ENCODE measurements at places on chromosomes 13 and 19.

GRCh38 chr13:108269601-108270328, at the start of gene TNFSF13B:
Gene TNFSF13B (plus strand): TSS chr13:108269718. CDS start chr13:108269896, 178 bp downstream.
- peak; percentile 58 for DNase-seq

DNA sequence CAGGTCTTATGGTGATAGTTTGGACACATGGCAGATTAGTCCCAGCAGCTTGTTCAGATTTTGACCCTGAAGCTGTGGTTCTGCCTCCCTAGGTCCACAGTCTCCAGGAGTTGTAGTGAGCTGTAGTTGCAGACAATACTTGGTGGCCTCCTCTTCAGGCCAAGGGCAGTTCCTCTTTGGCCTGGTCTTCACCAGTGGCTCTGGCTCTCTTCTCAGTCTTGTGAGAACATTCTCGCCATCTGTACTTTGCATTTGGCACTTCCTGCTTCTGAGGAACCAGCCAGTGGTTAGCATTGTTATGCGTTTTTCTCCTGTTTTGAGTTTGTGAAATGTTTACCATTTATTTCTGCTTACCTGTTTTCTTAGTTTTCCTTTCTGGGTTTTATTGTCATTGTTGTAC, 40.7 kb downstream of the PCCA start:
- DNase-seq: no peak

- DNase-seq: peak; percentile 57
Measured at GRCh38 chr19:507286-508203, at the start of gene TPGS1. Gene TPGS1 (plus strand): TSS chr19:507497. CDS start chr19:507507, 10 bp downstream.

DNA sequence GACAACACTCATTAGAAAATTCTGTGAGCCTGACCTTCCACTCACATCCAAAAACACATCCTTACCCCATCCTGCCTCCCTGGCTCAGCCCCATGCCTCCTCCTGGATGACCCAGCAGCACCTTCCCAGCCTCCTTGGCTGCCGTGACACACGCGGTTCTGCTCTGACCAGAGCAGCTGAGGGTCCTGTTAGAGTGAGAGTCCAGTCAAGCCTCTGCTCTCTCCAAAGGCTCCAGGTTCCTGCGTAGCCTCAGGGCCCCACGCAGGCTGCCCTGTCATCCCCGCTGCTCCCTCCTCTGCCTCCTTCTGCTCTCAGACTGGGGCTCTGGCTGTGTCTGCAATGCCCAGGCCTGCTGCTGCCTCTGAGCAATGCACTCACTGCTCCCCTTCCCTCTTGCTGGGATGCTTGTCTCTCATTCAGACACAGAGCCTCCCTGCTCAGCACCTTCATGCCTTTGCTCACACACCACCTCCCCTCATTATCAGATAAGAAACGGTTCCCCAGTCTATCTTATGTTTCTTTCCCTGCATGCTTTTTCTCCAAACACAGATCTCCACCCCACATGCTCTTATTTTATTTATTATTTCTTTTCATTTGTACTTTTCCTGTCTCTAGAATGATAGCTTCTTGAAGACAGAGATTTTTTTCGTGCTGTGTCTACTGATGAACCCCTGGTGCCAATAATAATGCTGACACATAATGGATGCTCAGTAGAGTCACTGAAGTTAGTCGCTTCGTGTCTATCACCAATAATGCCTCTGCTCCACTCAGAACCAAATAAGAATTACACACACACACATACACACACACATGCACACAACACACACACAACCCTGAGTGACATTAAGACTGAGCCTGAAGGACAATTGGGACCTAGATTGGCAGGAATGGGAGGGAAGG, 10.2 kb upstream of the SIGLEC6 start:
- no peak for DNase-seq

DNA sequence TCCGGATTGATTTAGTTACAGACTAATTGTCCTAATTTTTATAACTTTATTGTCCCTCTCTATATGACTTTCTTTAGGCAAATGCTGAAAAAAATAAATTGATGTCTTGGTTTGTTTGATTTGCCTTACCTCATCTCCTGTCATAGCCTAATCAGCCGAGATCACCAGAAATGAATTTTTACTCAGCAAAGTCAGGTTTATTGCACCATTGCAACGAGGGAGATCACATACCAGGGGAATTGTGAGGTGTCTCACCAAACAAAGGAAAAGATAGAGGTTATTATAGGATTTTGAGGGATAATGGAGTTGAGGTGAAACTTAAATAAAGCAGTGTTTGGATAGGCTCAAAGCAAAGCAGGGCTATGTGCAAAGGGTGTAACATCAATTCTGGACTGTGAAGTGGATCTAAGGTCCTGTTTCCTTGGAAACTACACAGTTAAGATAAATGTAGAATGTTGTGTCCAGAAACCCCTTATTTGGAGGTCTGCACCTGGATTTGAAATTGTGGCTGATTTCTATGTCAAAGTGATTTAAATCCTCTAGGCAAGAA, 372.6 kb downstream of the OXGR1 start:
- DNase-seq: no peak

- DNase-seq: no peak
Measured at GRCh38 chr13:29621051-29621800, 25.7 kb upstream of the SLC7A1 start.

DNA sequence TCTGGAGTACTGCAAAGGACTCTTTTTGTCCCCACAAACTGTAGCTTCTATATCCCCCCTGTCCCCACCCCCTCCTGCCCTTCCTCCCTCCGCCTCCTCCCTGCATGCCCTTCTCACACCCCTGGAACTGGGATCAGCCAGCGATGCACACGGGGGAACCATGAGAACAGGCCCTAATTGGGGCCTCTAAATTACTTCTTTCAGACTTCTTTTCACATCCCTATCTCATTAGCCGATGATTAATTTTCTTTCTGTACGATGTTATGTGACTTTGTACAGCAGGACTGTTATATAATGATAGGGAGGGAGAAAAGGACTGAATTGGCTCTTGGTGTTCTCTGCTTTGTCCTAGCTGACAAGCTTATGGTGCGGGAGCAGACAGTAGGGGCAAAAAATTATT, 347.5 kb downstream of the DNAJC15 start:
- DNase-seq: no peak

- no peak for DNase-seq
Measured at GRCh38 chr13:97112446-97113152, 109.5 kb upstream of the MBNL2 start.

DNA sequence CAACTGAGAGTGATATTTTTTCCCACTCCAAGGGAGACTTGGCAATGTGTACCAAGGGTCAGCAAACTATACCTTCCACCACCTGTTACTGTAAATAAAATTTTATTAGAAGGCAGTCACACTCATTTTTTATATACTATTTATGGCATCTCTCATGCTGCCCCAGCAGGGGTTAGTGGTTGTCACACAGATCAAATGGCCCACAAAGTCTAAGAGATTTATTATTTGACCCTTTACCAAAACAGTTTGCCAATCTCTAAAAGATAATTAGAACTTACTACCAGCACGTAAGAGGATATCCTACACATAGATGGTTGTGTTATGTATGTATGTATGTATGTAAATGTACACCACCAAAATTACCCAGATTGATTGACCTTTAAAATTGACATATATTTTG, 185.1 kb downstream of the PRR20E start:
- no peak for DNase-seq

DNA sequence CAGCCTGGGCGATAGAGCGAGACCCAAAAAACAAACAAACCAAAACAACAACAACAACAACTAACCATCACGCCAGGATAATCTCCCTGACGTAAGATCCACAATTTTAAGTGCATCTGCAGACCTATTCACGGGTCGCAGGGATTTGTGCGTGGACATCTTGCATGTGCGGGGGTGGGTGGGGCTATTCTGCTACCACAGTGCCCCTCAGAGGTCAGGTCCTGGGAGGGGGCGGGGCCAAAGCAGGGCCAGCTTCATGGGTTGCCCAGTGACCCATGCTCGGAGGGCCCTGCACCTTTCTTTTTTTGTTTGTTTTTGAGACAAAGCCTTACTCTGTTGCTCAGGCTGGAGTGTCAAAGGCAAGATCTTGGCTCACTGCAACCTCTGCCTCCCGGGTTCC, 2.6 kb upstream of the CDC42EP5 start:
- no peak for DNase-seq

DNA sequence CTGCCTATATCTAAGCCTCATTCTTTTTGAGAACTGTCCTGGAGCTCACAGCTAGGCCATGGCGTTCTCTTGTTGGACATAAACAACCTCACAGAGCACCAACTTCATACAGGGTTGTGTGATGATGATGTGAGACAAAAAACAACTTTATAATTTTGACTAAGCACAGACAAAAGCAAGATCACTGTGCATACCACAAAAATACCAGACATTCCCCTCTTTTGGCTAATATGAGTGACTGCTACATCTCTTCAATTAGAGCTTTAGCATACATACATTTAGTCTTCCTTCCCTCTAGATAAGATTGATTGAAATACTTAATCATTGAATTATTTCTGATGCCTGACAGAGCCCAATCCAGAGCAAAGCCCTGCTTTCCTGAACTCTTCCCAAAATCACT, 8.3 kb downstream of the MAB21L1 start:
- no peak for DNase-seq

Measured in SHP77 (cell line).